ENCODE measurements at places on chromosomes 12 and 14.

- peak; percentile 41 for DNase-seq
Measured at GRCh38 chr14:61252369-61253063, 28.6 kb downstream of the TMEM30B start.

GRCh38 chr12:99045158-99045557, 400.1 kb downstream of the APAF1 start:
- DNase-seq: no peak

GRCh38 chr14:26905229-26905628, 307.4 kb upstream of the NOVA1 start:
- no peak for DNase-seq

DNA sequence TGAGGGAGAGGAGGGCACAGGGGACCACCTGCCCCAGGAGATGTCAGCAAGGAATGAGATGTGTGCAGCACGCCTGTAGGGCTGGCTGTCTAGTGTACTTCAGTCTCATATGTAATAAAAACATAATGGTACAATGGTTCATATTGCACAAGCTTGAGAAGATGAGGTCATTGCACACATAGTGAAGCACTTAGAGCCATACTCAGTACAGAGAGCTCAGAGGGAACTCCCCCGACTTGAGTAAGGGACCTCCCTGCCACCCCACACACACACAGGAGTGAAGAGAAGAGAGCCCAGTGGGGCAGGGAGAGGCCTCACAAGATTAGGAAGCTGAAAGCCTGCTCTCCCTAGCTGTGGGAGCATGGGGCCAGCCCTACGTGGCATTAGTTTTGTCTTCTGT, 61.5 kb downstream of the SLC6A12 start:
- no peak for DNase-seq

- DNase-seq: no peak
Measured at GRCh38 chr14:102779574-102780315, 2.5 kb downstream of the TRAF3 start.

DNA sequence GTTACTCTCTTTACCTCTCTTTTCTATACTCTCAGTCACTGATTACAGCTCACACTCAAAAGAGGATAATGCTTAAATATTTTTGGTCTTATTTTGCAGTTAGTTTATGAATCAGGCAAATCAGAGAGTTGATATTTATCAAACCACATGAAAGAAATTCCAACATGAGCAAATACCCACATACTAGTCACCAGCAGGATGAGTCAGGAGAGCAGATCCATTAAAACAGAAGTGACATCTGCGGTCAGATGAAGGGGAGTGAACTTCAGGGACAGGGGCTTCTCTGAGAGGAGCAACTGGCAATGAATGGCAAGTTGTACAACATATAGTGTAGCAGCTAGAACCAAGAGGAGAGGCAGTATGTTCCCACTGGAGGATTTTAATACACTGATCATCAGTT, 258.7 kb downstream of the SYT10 start:
- no peak for DNase-seq

GRCh38 chr12:74250891-74251290, 286.7 kb upstream of the ATXN7L3B start:
- DNase-seq: no peak

GRCh38 chr12:89370421-89370831, 18.1 kb upstream of the DUSP6 start:
- DNase-seq: no peak

DNA sequence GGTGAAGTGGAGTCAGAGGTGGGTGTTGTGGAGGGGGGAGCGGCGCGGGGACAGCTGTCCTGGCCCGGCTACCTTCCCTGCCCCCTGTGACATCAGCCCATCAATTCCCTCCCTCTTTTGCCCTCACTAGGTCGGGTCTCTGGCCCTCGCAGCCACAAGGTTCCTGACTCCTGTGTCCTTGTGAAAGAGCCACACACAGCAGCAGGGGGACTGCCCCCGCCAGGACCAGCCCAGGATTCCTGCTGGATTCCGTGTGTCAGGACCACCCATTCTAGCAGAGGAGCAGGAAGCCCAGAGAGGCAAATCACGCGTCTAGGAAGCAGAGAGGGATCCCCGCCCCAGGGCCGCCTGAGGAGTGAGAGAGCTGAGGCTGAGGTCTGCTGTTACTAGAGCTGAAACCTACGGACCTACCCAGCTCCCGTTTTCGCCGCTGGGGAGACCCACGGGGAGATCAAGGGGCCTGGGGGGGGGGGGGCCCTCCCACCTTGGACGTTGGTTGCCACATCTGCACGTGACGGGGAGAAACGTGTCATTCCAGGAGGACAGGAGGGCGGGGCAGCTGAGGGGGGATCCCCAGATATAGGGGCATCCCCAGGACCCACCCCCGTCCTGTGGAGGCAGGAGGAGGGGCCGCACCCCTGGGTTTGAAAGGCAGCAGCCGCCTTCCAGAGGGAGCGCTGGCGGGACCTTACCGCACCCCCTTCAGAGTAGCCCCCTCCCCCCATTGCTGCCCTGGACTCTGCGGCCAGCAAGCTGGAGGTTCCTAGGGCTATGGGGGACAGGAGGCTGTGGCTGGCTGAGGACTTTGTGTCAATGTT, 12.5 kb upstream of the INF2 start:
- no peak for DNase-seq

DNA sequence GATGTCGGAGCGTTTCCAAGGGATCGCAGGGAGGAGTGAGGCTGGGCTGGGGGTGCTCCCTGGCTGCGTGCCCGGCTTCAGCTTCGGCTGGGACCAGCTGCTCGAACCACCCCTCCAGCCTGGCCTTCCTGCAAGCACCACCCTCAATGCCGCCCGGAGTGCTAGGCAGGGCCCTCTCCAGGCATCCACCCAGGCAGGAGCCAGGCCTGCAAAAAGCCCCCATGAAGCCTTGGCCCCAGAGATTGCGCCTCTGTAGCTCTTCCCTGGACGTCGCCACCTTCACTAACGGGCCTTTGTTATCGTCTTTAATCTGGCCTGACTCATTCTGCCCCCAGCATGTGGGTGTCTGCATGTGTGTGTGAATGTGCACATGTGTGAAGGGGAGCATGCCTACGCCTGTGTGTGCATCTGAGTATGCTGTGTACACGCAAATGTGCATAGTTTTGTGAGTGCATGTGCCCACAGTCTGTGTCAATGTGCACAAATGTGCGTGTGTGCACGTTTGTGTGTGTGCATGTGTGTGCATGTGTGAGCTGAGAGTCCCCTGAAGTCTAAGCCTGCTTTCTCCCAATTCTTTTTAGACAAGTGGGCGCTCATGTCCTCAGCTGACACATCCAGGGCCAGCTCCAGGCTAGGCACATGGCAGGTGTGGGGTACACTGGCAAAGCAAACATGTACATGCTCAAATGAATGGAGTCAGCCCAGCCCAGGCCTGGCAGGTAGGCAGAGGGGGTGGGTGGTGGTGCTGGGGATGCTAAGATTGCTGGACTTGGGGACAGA, 195.4 kb upstream of the C14orf180 start:
- DNase-seq: no peak

- no peak for DNase-seq
Measured at GRCh38 chr14:93905623-93906022, 21.5 kb upstream of the FAM181A start.

DNA sequence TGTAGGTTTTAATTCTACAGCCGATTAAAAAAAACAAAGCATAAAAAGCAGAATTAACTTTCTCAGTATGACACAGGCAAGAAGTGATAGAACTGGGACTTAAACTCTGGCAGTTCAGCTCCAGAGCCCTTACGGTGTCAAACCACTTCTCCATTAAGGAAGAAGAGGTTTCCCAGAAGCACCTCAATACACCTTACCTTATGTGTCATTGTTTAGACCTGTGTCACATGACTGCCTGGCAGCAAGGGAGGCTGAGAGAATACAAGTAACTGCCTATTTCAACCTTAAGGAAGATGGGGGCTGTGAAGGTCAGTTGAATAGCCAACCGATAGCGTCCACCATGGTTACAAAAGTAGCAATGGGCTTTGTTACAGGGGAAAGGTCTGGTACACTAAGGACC, 54.6 kb upstream of the ARHGAP5 start:
- no peak for DNase-seq

GRCh38 chr14:103870891-103871595, 23.7 kb upstream of the PPP1R13B start:
- no peak for DNase-seq

DNA sequence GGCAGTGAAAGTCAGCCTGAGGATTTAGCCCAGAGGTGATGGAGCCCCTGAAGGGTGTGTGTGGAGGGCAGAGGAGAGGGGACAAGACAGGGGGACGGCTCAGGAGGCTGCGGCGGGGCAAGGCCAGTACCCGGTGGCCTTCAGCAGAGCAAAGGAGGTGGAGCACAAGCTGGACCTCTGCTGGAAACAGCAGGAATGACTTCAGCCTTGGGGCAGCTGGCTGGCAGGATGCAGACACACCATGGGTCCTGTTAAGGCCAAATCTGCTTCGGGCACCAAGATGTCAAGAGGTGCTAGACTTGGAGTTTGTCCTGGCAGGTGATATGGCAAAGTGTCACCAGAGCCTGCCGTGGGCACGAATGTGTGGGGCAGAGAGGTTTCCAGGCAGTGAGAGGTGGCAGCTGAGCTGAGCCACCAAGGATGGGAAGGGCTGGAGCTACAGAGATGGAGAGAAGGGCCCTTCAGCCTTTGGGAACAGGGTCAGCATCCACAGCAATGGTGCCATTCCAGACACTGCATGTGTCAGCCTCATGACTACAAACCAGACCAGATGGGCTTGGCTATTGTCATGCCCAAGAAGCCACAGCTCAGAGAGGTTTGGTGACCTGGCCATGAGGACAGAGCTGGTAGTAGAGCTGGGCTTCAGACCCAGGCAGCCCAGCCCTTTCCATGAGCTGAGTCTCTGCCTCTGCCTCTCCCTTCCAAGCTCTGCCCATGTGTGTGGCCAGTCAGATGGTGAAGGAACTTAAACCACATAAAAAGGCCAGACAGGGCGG, 91.9 kb downstream of the LGMN start:
- no peak for DNase-seq

DNA sequence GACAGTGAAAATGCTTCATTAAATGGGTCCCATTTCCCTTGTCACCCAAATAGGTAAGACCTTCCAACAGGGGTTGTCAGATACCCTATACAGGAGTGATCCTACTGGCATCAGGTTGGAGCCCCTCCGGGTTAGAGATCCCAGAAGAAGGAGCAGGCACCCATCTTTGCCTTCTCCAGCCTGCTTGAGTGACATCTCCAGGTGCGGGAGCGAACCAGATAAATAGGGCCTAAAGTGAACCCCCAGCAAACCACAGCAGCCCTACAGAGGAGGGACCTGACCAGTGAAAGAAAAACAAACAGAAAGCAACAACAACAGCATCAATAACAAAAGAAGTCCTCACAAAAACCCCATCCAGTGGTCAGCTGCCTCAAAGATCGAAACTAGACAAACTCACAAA, 182.2 kb downstream of the SLC5A8 start:
- no peak for DNase-seq

- DNase-seq: no peak
Measured at GRCh38 chr12:108120863-108121165, 8.3 kb upstream of the WSCD2 start.

DNA sequence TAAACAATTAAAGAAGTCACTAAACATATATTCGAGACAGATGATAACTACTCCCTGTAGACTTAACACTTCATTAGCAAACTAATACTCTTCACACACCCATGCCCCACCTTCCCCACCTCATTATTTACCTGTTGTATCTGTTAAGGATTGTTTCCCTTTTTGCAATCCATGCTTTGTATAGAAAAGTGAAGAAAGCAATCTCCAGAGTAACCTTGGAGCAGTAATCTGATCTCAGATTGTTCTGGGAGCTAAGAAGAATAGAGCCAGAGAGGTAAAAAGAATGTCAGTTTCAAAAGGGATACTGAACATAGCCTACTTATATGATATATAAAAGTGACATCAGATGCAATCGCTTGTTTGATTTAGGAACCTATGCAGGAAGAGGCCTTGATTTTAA, 37.4 kb downstream of the PLEKHA5 start:
- no peak for DNase-seq

DNA sequence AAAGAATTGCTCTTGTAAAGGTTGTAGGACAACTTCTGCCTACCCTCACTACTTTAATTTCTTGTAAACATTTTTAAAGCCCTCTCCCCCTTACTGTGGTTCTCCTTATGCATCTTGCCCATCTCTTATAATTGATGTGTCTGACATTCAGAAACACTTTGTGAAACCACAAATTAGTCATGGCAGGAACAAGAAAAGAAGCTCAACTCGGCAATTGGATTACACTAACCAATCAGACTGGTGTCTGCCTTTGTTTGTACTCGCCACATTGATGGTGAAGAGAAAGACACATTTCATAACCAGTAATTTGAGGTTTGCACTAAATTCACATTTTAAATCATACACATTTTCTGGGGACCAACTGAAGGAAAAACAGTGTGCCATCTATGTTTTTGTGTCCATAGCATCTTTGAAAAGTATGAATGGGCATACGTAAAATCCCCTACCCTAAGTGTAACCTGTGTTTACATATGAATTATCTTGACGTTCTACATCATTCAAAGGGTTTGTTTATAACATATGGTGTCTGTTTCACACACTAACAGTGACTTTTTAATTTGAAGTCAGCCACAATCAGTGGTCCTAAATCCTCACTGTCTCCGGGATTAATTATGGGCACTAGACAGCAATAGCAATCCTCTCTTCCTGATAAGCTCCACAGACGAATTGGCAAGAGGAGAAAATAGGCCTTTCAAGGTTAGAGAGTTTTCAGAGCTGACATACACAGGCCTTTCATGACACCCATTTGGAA, 49.9 kb downstream of the OTX2 start:
- DNase-seq: no peak

GRCh38 chr14:74980398-74980730, 22.4 kb upstream of the EIF2B2 start:
- no peak for DNase-seq

DNA sequence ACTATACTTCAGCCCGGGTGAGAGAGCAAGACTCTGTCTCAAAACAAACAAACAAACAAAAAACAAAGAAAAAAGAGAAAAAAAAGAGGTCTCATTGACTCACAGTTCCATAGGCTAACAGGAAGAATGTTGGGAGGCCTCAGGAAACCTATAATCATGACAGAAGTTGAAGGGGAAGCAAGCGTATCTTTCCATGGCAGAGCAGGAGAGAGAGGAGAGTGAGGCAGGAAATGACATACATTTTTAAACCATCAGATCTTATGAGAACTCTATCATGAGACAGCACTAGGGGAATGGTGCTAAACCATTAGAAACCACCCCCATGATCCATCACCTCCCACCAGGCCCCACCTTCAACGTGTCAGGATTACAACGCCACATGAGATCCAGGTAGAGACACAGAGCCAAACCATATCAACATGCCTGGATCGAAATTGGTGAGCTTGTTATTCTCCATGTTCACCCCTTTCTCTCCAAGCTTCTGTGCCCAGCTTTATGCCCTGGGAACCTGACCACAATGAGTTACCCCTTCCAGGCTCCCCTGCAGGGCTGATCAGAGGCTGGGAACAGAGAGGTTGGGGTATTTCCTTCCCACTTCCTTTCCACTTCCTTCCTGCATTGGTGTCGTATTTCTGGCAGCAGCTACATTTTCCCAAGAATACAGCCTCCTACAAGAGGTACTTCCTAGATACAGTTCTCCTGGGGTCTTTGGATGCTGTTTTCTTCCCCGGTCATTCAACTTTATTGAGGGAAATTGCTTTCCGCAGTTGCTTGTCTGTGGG, 219.3 kb upstream of the FLRT2 start:
- DNase-seq: no peak

Data from GM12891 (cell line).